Mesothelial cell of epicardium (in vitro differentiated cells): ENCODE measurements at places on chromosomes 5 and 9.
A peak's percentile ranks its signal among the peaks of the same experiment; 100 is the strongest.

GRCh38 chr5:69231851-69232250, 2.8 kb upstream of the CDK7 start:
- DNase-seq: no peak

- no peak for DNase-seq
These were observed 380.1 kb downstream of the CTNND2 start for GRCh38 chr5:11524188-11524587.

- no peak for DNase-seq
These were observed 4.6 kb downstream of the KIF2A start for GRCh38 chr5:62310426-62311143.

DNA sequence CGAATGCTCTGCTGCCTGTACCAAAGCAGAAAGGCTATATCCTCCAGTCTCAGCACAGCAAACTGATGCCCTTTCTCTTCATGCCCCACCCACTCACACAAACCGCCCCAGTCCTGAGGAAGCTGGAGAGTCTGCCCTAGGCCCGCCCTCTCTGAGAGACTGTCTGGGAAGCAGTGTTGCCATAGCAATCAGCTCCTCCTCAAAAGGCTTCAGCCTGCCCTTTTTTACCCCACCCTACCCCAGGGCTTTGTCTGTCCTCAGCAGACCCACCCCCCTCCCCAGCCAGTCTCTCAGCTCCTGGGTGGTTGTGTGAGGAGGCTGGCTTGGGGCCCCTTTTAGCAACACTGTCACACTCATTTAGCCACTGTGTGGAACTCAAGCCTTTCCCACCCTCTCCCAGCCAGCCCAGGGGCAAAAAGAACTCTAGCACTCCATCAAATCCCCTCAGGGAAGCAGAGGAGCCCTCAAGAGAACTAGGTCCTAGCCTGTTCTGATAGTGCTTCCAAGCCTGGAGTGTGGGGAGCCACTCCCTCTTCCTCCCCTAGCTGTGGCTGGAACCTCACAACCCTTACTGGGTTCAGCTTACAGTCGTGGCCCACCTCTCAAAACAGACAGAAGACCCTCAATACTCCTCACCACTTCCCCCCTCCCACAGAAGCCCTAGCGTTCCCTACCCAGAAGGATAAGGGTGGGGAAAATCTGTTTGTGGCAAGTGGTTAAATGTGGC, 1.4 kb downstream of the ATOSB start:
- peak; percentile 66 for DNase-seq

- no peak for DNase-seq
These were observed 63.5 kb downstream of the ENC1 start for GRCh38 chr5:74576941-74577456.

DNA sequence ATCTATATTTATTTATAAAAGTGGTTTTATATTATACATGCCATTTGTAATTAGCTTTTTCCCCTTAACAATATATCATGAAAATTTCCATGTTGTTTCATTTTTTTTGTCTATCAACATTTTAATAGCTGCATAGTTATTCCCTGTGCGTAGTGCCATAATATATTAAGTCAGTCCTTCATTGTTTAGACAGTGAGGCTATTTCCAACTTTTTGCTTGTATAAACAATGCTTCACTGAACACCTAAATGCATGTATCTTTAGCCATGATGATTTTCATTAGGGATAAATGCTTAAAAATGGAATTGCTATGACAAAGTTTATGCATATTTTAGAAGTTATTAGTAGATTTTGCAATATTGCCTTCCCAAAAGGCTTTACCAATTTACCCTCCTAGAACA, 80.7 kb upstream of the STC2 start:
- DNase-seq: no peak

- DNase-seq: no peak
These were observed 1156.4 kb downstream of the FOXD4L5 start for GRCh38 chr9:64128572-64128971.

GRCh38 chr9:35656348-35656747, 1.5 kb downstream of the RMRP start:
- no peak for DNase-seq

- no peak for DNase-seq
These were observed 7.2 kb downstream of the S1PR3 start for GRCh38 chr9:88998503-88998902.

DNA sequence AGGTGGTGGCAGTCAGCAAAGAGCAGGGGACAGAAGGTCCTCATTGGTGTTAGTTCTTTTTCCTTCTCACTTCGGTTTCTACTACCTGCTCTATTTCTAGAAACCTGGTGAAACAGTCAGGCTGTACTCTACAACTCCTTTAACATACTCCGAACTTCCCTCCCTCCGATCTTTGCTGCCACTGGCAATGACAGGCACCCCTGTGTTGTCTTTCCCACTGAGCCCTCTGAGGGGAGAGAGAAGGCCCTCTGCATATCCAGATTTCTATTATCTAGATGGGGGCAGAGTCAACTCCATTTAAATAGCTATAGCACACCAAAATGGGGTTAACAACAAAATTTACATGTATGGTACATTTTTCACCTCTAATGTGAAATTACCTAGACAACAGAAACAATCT, 123.7 kb downstream of the CDK5RAP2 start:
- DNase-seq: no peak

- no peak for DNase-seq
These were observed 945 bp downstream of the BTF3 start for GRCh38 chr5:73499187-73499586.

DNA sequence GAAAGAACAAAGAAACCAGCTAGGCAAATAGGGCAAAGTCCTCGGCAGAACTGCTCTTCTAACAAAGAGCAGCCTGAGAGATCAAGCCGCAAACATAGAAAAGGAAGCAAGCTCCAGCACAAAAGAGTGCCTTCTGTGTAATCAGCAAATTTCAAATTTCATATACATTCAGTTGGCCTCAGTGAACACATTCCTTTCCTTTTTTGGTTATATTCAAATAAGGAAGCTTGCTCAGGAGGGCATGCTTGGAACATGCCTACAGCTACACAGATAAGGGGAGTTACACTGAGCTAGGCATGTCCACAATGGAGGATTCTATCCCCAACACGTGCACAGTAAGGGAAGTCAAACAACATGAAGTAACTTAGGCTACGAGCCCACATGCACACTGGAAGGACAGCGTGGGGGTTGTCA, 23.4 kb downstream of the IL33 start:
- no peak for DNase-seq

DNA sequence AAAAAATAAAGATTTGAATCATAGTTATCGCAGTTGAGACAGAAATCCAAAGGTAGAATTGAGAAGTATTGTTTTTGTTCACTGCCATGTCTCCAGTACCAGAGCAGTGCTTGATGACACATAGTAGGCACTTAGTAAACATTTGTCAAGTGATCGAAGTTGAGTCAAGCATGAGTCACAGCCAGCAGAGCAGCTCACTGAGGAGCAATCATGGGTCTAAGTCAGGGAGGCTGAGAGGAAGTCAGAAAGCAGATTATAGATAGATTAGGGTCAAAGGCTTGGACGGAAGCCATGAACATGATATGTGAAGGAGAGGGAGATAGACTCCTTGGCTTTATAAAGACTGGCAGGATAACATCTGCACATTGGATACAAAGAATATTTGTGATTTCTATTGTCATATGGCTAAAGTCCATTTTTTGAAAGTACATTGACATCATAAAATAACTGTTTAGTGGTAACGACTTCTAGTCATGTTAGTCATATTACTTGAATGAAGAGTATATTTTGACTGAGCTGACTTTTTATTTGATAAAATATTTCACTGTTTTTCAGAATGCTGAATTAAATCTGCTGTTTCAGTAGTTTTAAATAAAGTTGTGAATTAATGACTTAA, 168.5 kb downstream of the RAB3C start:
- DNase-seq: no peak

DNA sequence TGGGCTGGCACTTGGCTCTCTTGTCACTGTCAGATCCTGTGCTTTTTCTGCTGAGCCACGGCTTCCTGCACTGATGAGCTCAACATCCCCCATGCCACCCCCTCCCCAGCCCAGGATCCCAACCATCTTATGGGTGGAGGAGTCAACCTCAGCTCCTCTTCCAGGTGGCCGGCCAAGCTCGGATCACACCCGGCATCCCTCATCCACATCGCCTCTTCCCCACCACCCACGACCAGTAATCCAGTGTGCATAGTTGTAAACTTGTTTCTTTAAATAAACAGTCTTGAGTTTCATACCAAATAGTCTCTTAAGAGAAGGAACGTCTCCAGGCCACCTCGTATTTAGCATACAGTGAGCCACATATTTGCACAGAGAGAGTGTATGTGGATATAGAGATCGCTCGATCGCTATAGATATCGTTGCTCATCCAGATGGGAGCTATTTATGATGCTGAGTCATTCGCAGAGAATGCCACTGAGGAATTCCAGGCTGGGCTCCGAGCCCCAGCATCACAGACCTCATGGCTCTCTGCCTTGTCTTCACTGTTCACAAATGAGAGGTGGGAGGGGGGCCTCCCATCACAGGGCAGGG, 61.8 kb upstream of the CPLX2 start:
- no peak for DNase-seq

DNA sequence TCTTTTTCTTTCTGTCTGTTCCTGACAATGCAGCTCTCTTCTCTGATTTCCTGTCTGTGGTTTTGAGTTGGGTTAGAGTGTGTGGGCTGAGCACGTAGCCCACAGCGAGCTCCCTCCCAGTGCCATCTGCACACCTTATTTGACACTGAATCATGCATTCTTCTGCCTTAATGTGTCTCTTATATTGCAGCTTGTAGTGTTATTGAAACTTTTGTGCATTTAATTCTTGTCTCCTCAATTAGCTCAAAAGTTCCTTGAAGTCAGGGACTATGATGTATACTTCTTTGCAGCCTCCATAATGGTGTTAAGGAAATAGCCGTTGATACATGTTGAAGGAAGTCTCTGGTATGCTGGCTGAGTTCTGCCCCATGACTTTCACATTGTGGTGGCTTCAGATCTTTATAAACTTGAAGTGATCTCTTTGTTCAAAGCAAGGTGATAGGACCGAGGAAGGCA, 576.2 kb upstream of the CLINT1 start:
- DNase-seq: no peak

- no peak for DNase-seq
These were observed 245.9 kb upstream of the TARS1 start for GRCh38 chr5:33194914-33195313.

DNA sequence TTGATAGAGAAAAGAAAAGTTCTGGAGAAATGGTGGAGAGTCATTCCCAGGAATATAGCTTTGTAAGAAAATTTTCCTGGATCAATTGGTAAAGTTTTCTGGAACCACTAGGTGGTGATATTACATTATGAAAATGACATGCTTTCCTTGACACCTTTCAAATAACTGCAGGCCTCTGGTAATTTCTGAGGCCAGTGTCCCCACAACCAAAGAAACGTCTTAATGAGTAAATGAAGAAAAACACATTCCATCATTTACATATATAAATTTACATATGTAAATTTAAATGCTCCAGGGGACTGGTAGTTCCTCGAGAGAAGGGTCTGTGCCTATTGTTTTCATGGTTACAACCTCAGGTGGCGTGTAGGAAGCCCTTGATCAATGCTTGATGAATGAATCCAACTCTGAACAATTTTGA, 17.2 kb upstream of the RGS3 start:
- no peak for DNase-seq

GRCh38 chr9:125537442-125538091, 169.4 kb downstream of the MAPKAP1 start:
- no peak for DNase-seq
